ENCODE measurements at places on chromosomes 11 and 22. TPM values are rescaled to one million over a fixed set of nuclear protein-coding genes. Genes with fewer than 3 reads are reported as not detected.

Gene OR52I2
- not detected for total RNA-seq

Gene SERPING1
- total RNA-seq = 196 TPM

Gene HTR3A
- not detected for total RNA-seq

Gene MPZL3
- 7.4 TPM for total RNA-seq

Gene UBQLN3
- total RNA-seq = not detected

Gene HBE1
- total RNA-seq = not detected

Gene CHRM1
- total RNA-seq = 0.67 TPM

Gene CRACR2B
- total RNA-seq = 52.9 TPM

Gene CALCA
- total RNA-seq = 0.57 TPM

Gene BATF2
- 0.53 TPM for total RNA-seq

Gene GAB4
- not detected for total RNA-seq

Gene CSRP3
- not detected for total RNA-seq

- DNase-seq = no peak
- peaks cover 8% of the 10 kb centered on the region for H3K36me3 ChIP-seq
- H3K27me3 ChIP-seq = no peaks in the 10 kb centered on the region
- no peaks in the 10 kb centered on the region for H3K4me1 ChIP-seq
- H3K4me3 ChIP-seq = no peak overlapping the region
Measured at GRCh38 chr11:64852804-64853509, 8.5 kb upstream of the CDC42BPG start.

- H3K4me3 ChIP-seq = peak overlapping the region; percentile 86
- peaks cover 37% of the 10 kb centered on the region for H3K4me1 ChIP-seq
- DNase-seq = no peak
- H3K36me3 ChIP-seq = no peaks in the 10 kb centered on the region
- peaks cover 21% of the 10 kb centered on the region for H3K27me3 ChIP-seq
- peak overlapping the region; percentile 90 for H3K27ac ChIP-seq
Measured at GRCh38 chr22:25563761-25564319, 635 bp upstream of the GRK3 start.

DNA sequence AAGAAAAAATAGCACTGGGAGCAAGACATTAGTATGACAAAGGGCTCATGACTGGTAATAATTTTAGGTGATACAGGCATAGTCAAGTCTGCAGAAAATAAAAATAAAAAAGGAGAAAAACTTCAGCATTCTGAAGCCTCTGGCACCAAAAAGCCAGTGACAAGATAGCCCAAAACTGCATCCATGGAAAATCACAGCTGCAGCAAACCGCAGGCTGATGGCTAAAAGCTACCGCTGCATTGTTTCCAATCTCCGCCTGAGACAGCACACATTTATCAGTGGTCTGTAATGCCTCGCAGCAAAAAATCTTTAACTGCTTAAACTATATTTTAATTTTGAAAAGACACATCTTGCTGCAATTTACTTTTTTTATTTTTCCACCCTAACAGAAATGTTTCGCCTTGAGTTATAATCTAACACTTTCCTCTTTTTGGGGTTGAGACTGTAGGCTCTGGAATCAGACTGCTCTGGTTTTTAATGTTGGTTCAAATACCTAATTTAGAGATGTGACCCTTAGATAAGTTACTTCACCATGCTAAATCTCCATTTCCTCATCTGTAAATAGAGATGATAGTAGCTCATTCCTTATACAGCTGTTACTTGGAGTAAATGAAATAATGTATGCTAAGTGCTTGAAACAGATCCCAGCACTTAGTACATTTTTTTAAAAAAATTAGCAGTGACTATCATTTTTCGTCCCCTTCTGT lies 42.0 kb upstream of the FIBIN start:
- DNase-seq = no peak
- H3K4me1 ChIP-seq = no peaks in the 10 kb centered on the region
- H3K27me3 ChIP-seq = no peaks in the 10 kb centered on the region
- no peak overlapping the region for H3K4me3 ChIP-seq
- no peak overlapping the region for H3K27ac ChIP-seq

GRCh38 chr22:49866646-49867045 lies 13.0 kb downstream of the ZBED4 start:
- no peak for DNase-seq
- no peak overlapping the region for H3K27ac ChIP-seq
- H3K27me3 ChIP-seq = no peaks in the 10 kb centered on the region
- H3K36me3 ChIP-seq = peaks cover 63% of the 10 kb centered on the region
- H3K4me1 ChIP-seq = peaks cover 2% of the 10 kb centered on the region

- peaks cover 7% of the 10 kb centered on the region for H3K36me3 ChIP-seq
- DNase-seq = no peak
- no peak overlapping the region for H3K27ac ChIP-seq
- no peaks in the 10 kb centered on the region for H3K27me3 ChIP-seq
- peaks cover under 1% of the 10 kb centered on the region for H3K4me1 ChIP-seq
Measured at GRCh38 chr11:125025968-125026367, 37.1 kb upstream of the SLC37A2 start.

- no peak overlapping the region for H3K27ac ChIP-seq
- no peak for DNase-seq
- H3K27me3 ChIP-seq = peaks cover 5% of the 10 kb centered on the region
- no peaks in the 10 kb centered on the region for H3K36me3 ChIP-seq
Measured at GRCh38 chr11:115912484-115912945, 408.3 kb upstream of the CADM1 start.

GRCh38 chr11:2825261-2825888 lies 60.2 kb downstream of the CDKN1C start:
- H3K27me3 ChIP-seq = peaks cover 45% of the 10 kb centered on the region
- H3K4me3 ChIP-seq = no peak overlapping the region
- peaks cover 17% of the 10 kb centered on the region for H3K36me3 ChIP-seq
- no peak for DNase-seq
- peaks cover 9% of the 10 kb centered on the region for H3K4me1 ChIP-seq
- H3K27ac ChIP-seq = no peak overlapping the region

- no peak for DNase-seq
- H3K27ac ChIP-seq = no peak overlapping the region
- no peaks in the 10 kb centered on the region for H3K4me1 ChIP-seq
- no peak overlapping the region for H3K4me3 ChIP-seq
- no peaks in the 10 kb centered on the region for H3K27me3 ChIP-seq
Measured at GRCh38 chr22:24104307-24105012, 76.8 kb upstream of the SUSD2 start.

DNA sequence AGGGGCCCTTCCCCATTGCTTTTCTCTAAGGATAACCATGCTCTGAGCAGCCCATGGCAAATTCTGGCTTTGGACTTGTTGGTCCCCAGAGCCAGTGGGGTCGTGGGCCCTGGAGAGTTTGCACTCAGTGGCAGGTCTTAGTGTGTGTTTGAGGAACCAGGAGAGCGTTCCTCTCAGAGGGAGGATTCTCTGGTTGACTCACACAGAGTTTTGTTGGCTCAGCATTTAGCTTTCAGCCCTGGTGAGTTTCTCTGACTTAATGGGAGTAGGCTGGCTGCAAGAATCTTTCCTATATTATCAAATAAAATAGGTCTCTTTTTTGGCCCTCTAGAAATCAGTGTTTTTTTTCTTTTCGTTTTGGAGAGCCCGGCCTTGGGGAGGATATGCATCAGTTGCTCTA lies 20.9 kb downstream of the ST14 start:
- no peak for DNase-seq
- H3K4me1 ChIP-seq = peaks cover 29% of the 10 kb centered on the region
- no peak overlapping the region for H3K27ac ChIP-seq
- H3K36me3 ChIP-seq = peaks cover 7% of the 10 kb centered on the region
- H3K4me3 ChIP-seq = no peak overlapping the region
